ENCODE measurements at places on chromosomes 2 and 18.
A peak's percentile ranks its signal among the peaks of the same experiment; 100 is the strongest.

DNA sequence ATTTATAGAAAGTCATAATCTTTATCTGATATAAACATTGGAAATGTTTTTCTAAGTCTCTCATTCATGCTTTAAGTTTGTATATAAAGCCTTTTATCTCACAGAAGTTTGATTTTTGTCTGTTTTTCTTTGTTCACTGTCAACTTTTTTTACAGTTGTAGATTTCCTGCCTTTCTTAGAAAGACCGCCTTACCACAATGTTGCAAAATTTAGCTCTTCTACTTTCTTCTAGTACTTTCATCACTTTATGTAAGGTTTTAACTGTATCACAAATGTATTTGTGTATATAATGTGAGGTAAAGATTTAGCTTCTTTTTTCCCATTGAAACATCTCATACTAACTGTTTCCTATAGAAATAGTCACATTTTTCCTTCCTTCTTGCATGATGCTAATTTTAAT is 136.1 kb downstream of the DNAH6 start:
- no peak for DNase-seq

GRCh38 chr2:40773291-40773690 is 321.4 kb upstream of the SLC8A1 start:
- no peak for DNase-seq

- no peak for DNase-seq
These were observed 978.4 kb upstream of the POU3F3 start for GRCh38 chr2:103875531-103875930.

DNA sequence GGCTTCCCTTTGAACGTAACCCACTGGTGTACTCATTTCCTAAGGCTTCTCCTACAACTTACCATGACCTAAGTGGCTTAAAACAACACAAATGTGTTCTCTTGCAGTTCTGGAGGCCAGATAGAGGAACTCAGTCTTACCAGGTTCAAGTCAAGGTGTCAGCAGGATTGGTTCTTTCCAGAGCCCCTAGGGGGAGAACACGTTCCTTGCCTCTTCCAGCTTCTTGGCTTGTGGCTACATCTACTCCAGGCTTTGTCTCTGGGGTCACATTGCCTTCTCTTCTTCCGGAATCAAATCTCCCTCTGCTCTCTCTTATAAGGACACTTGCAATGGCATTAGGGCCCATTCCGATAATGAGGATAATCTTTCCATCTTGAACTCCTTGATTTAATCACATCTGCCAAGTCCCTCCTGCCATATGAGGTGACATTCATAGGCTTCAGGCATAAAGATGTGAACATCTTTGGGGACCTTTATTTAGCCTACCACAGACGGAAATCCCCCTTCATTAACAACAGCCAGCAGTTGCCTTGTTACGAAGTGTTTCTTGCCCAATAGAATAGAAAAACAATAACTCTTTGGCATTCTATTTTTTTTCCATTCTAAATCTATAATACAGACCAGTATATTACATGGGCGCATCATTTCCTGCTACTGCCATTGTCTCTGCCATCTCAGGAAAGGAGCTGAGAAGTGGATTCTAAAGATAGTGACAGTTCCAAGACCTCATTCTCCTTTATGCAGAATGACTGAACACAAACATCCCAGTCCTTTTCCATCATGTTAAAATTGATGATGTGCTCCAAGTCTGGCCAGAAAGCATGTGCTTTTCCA is 362.0 kb downstream of the ZNF521 start:
- no peak for DNase-seq

DNA sequence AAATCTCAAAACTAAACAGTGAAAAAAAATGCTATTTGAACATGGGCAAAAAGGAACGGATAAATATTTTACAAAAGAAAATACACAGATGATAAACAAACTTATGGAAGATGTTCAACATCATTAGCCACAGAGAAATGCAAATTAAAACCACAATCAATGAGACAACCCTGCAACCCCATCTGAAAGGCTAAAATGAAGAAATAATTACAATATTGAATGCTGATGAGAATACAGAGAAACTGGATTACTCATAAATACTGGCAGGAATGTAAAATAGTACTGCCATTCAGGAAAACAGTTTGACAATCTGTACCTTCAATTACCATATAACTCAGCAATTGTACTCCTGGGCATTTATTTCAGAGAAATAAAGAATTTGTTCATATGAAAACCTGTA is 193.1 kb upstream of the UBE2E3 start:
- no peak for DNase-seq

DNA sequence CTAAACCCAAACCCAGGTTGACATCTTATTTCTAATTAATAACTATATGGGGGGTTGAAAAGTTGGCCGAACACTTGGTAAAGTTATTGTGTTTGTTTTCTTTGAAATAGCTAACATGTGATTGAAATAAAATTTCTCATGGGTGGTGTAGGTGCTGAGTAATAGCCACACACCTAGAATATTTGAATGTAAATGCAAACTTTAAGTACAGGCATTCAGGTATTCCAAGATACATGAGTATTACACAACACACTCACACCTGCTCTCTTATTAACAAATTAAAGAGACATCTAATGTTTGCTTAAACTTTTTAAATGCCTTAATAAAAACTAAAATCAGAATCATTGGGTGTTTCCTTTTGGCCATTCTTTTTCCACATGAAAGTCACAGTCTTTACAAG is 165.5 kb downstream of the EHBP1 start:
- no peak for DNase-seq

- DNase-seq: no peak
These were observed 126.6 kb downstream of the RTP5 start for GRCh38 chr2:241996100-241996499.

- DNase-seq: no peak
These were observed 19.1 kb downstream of the EIF2AK3 start for GRCh38 chr2:88608184-88608583.

GRCh38 chr2:203018181-203018580 is 3.5 kb downstream of the NBEAL1 start:
- DNase-seq: peak; percentile 35

DNA sequence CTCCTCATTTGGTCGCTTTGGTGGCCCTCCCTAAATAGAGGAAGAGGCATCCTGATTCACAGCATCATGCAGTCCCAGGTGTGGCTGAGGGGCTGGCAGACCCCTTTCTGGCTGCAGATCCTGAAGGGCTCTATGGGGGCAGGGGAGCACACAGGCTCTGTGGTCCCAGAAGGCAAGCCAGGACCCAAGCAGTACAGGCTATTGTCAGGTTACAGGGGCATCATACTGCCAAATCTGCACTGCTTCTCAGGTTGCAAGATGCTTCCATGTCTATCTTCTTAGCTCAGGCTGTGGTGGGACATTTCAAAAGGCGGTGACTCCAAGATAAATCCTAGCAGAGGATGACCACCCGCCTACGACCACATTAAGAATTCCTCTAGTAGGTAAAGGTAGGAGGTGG is 54.3 kb downstream of the TTC32 start:
- DNase-seq: no peak

GRCh38 chr2:63438181-63438580 is 150.1 kb downstream of the WDPCP start:
- no peak for DNase-seq

DNA sequence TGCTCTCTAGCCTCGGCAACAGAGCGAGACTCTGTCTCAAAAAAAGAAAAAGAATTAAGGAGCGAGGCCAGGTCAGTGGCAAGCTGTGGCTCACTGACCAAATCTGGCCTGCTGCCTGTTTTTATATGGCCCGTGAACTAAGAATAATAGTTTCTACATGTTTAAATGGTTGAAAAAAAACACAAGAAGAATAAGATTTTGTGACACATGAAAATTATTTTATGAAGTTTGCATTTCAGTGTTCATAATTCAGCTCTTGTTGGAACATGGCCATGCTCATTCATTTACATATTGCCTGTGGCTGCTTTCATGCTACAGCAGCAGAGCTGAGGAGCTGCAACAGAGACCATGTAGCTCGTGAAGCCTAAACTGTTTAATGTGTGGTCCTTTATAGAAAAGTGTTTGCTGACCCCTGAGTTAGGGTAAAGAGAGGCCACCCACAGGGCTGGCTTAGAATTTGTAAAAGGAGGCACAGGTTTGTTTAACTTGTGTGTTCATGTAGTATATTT is 59.5 kb downstream of the MFSD6 start:
- DNase-seq: no peak

- DNase-seq: no peak
These were observed 628 bp downstream of the CREG2 start for GRCh38 chr2:101386599-101387150.

GRCh38 chr2:28233164-28233676 is 159.4 kb upstream of the FOSL2 start:
- no peak for DNase-seq

DNA sequence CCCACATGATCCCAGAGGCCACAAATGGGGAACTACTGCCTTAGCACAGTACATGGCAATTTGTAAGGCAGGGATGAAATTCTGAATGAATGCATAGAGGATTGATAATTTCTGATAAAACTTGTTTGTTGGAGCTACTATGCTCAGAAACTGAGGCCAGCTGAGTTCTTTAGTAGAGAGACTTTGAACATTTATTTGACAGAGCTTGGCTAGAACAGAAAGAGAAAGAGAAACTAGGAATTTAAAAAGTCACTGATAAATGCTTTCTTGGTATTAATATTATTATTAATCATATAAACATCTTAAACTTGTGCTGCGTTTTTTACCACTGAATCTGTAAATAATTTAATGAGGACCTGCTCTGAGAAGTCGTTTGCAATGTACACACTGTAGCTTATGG is 923.7 kb upstream of the CNTNAP5 start:
- DNase-seq: no peak

GRCh38 chr2:169910109-169910799 is 83.0 kb downstream of the UBR3 start:
- DNase-seq: no peak

DNA sequence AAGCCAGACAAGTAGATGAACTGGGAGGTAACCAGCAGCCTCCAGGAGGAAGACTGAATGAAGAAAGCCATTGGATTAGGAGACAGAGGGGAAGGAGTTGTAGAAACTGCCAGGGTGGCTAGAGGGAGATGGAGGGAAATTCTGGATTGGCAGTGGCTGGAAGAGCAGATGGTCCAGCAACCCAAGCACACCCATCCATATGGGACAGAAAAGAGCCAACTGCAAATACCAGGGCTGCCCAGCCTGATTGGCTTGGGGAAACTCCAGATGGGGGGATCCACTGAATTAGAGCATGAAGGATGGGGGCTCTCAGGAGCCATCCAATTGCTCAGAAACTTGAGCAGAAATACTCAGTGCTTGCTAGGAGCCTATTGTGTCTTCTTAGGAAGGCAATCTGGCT is 173.5 kb upstream of the EPB41L3 start:
- DNase-seq: no peak

DNA sequence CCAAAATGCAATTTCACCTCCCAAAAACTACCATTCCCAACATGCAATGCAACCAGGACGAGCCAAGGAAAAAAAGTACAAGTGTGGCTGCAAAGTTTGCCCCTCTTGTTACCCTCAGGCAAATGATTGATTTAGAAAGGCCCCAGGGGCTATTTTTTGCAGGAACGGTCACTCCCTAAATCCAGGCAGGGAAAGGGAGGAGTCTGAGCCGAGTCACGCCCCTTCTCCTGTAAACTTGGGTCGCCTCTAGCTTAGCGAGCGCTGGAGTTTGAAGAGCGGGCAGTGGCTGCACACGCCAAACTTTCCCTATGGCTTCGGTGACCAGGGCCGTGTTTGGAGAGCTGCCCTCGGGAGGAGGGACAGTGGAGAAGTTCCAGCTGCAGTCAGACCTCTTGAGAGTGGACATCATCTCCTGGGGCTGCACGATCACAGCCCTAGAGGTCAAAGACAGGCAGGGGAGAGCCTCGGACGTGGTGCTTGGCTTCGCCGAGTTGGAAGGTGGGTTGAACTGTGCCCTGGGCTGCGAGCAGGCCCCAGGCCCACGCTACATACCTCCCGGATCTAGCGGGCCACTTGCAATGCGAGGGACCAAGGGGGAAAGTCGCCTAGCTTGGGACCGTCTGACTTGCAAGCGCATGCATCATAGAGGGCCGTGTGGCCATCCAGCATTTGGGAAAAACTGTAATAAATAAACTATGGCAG is at the start of gene GALM:
Gene GALM (plus strand): TSS at position 261 of the 702 bp plus-strand sequence. CDS start 48 bp downstream, at position 309.
- DNase-seq: peak; percentile 65

DNA sequence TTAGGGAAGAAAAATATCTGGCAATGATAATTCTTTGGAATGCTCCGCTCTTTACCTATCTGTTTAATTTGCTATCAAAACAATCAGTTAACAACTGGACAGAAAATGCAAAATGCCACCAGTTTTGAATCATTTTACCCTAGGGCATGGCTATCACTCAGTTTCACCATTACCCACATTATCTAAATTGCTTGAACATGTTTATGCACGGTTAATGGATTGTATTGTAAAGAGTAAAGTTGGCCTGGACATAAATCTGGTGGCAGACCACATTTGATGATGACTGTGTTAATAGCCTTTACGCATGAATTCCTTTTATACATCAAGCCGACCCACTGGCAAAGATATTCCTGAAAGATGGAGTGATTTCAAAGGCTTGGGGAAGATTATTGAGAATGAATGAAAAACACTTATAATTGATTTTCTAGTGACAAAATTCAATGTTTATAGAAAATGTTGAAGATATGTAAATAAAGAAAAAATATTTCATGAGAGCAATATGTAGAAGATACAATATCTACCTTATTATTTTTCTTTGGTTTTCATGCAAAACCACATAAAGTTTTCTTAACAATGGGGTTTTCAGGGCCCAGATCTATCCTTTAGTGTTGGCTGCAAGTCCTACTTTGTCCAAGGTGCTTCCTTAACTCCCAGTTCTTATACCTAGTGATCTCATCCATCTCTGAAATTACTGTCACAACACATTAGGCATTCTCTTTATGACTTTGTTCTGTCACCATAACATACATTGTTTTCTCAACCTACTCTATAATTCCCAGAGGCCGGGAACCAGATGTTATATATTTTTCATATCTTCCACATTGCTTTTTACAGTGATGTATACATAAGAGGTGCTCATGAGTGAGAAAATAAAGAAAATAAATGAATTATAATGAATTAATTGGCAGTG is 265.1 kb downstream of the RIT2 start:
- no peak for DNase-seq

DNA sequence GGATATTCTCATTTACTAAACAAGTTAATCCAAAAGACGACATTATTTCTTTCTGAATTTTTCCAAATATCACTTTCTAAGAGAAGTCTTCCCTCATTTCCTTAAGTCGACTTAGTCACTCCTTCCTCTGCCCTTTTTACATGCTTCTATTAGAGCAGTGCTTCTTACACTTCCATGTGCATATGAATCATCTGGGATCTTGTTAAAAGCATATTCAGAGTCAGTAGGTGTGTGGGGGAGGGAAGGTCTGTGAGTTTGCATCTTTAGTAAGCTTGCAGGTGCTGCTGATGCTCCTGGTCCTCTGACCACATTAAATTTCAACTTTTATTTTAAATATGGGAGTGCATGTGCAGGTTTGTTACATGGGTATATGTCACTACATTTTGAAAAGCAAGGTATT is 582.6 kb downstream of the NRXN1 start:
- no peak for DNase-seq

- no peak for DNase-seq
These were observed 232.8 kb downstream of the GRB14 start for GRCh38 chr2:164388511-164388910.

- no peak for DNase-seq
These were observed 5.0 kb downstream of the TANK start for GRCh38 chr2:161165266-161165665.
